ENCODE measurements at places on chromosomes 2 and 18.

DNA sequence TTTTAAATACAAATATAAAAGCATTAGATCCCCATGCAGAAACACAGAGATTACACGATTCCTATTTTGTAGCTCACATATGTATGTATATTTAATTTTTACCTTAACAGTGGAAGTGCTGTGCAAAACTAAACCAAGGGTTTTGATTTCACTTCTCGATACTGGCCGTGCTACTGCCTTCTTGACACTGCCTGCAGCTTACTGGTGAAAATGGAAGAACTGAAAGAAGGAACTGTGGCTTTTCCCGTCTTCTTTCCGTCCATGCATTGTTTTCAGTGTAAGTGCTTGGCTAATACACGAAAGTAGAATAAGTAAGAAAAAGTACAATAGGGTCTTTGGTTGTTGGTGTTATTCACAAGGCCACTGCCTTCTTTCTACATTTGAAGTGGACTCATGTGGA lies 129.5 kb downstream of the NDUFA10 start:
- DNase-seq = no peak

DNA sequence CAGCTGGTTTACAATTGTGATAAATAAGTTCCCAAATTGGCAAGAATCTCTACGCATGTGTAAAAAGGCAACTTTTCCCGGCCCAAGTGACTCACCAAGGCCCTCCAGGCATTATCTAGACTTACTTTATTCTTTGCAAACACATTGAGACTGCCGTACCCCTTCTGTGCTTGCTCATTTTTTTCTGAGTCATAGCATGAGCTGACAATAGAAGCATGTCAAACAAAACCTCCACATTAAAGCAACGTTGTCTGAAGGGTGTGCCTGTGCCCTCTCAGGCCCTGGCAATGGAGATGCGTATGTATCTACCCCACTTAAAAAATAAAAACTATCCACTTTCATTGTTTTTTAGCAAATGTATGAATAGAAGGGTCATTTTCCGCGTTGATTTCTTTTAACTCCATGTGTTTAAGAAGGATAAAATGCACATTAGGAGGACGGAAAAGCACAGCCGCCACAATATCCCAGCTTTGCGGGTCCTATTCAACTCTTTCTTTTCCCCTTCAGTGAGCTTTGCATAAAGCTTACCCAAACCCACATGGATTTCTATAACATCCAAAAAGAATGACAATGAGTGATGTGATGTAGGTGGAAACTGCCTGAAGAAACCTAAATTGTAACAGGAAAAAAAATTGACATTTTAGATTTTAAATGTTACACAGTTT lies 298.2 kb downstream of the CDCA7 start:
- no peak for DNase-seq

DNA sequence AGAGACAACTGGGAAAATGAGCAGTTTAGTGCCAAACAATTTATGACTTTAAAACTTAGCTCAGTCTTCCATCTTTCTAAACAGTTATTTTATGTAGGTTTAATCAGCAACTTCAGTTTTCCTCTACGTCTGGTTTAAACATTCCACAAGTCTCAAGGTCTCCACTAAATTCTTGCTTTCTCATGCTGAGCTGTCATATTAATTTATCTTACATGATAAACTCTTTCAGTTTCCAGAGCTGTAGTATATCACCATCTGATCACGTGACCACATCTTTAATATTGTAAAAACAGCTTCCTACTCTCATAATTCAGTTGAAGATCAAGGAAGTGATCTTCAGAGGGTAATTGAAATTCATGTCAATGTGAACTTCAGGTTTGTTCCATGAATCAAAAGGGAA lies 158.6 kb downstream of the ZNF804A start:
- no peak for DNase-seq

- no peak for DNase-seq
Measured at GRCh38 chr18:58937887-58938267, 73.2 kb downstream of the ZNF532 start.

DNA sequence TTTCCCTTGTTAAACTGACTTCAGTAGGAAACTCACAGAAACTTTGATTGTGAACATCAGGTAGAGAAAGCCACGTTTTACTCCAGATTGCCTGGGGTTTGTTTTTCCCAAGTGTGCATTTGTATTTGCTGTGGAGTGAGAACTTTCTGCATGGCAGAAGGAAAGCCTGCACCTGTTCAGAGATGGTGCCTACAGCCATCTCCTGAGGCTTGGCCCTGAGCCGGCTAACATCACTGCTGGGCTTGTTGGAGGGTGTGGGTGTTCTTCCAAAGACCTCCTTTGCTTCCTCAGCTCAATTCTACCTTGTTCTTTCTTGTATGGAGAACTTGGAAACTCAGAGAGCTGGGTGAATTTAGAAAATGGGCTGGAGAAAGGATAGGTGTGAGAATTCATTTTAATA lies 16.1 kb downstream of the KCNS3 start:
- no peak for DNase-seq

- DNase-seq = no peak
Measured at GRCh38 chr18:21215490-21215889, 26.5 kb upstream of the GREB1L start.

DNA sequence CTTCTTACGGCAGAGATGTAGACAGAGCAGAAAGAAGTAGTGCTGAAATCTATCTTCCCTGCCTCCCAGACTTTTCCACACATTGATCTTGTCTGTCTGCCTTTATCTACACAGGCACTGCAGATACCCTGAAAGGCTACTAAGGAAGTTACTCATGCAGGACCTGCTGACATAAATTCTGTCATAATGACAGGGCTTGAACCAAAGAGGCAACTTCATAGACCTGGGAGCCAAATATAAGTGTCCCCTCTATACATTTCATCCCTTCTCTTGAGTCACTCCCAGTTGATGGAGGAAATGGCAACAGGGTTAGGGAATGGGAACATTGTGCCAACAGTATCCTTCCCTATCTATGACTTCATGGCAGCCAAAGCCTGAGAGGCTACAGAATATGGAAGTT lies 157.5 kb downstream of the TNS1 start:
- DNase-seq = no peak

DNA sequence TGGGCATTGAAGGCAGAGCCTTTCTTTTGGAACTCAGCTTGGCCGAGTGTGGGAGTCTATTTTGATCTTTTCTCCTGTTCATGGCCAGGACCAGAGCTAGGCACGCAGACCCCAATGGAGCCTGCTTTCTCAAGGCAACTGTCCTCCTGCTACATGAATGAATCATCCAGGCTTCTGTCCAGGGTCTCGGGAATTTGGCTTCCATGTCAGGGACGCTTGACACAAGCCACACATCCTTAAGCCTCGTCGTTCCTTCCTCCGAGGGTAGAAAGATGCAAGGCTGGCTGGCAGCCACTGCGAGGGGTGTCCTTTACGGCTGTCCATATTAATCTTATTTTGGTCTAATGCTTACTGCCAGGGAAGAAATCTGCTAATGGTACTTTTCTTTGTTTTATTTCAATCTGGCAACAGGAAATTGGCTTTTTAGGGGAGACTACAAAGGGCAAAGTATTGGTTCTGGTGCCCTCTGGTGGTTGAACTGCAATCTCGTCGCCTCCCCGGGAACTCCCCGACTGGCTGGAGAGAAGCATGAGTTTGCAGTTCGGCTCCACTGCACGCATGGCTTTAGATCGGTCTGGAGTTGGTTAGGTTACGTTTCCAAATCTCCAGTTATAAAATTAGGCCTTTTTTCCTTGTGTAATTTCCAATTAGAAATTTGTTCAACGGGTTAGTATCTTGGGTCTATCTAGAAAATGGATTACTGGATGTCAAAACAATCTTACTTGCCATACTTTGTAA lies 135.2 kb downstream of the ALPK2 start:
- peak; percentile 30 for DNase-seq

- DNase-seq = no peak
Measured at GRCh38 chr2:218065239-218066006, 3.6 kb upstream of the RUFY4 start.

GRCh38 chr18:1585881-1586488 lies 681.3 kb downstream of the ADCYAP1 start:
- DNase-seq = no peak

- peak; percentile 21 for DNase-seq
Measured at GRCh38 chr2:84939426-84940087, 31.4 kb upstream of the KCMF1 start.

DNA sequence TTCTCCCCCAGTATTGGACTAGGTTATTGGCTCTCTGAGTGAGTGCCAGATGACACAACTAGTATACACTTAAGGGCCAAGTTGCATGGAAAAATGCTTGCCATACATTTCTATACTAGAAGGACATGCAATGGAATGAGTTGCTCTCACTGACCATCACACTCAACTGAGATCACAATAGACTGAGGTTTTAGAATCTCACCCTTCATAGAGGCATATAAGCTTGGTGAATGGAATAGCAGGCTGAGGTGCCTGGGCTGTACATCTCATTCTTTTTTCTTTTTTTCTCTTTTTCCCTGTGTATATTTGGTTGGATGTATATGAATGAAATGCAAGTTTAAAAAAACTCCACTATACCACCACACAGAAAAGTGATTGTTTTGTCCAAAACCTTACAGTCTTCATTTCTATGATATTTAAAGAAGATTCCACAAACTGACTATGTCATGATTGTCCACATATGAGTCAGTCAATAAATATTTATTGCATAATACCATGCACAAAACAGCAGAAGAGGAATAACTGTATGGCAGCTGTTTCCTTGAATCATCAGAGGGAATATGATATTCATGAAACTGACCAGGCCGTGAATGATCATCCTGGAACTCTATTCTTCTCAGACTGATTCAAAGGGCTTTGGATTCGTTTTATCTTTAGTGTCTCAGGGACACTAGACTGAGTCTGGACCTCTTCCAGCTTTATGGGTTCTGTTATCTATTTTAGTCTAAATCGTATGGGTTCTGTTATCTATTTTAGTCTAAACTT lies 122.6 kb upstream of the STK17B start:
- DNase-seq = no peak

DNA sequence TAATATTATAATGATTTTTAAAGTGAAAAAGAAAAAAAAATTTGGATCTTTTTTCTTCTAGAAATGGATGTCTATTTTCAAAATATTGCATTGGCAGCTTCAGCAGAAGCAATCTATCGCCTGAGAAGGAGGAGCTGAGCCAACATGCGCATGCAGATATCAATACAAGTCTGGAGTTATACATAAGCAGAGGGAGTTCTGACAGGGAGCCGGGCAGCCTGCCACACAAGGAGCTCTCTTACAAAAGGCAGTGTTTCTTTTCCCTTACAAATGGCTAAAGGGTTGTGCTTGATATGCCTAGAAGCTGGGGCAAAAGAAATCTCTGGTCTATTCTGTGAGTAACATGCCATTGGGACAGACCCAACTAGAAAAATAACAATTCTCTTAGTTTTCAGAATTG lies 291.9 kb upstream of the TRIB2 start:
- DNase-seq = no peak

GRCh38 chr2:218005028-218005427 lies 2.2 kb upstream of the TNS1 start:
- no peak for DNase-seq

DNA sequence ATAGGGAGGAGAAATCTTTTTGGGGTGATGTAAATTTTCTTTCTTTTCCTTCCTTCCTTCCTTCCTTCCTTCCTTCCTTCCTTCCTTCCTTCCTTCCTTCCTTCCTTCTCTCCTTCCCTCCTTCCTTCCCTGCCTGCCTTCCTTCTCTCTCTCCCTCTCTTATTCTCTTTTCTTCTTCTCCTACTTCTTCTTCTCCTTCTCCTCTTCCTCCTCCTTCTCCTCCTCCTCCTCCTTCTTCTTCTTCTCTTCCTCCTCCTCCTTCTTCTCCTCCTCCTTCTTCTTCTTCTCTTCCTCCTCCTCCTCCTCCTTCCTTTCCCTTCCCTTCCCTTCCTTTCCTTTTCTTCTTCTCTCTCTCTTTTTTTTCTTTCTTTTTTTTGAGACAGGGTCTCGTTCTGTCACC lies 59.9 kb downstream of the MYOM1 start:
- DNase-seq = no peak

- DNase-seq = no peak
Measured at GRCh38 chr2:174776223-174776622, 12.0 kb upstream of the CHRNA1 start.

- DNase-seq = no peak
Measured at GRCh38 chr2:191158193-191158592, 7.4 kb upstream of the STAT4 start.

DNA sequence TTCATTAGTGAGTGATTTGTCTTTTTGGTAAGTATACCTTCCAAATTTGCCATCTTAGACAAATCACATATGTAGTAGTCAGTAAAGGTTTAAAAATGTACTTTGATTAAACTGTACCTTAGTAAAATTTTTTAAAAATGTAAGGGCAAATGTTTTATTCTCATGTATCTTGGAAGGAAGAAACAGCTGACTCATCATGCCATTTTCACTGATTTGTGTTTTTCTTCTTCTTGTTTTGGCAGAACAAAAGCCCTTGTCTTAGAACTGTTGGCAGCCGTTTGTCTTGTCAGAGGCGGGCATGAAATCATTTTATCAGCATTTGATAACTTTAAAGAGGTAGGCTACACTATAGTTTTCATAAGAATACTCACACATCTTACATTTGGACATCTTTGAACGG lies 136.5 kb downstream of the PRPF40A start:
- no peak for DNase-seq

DNA sequence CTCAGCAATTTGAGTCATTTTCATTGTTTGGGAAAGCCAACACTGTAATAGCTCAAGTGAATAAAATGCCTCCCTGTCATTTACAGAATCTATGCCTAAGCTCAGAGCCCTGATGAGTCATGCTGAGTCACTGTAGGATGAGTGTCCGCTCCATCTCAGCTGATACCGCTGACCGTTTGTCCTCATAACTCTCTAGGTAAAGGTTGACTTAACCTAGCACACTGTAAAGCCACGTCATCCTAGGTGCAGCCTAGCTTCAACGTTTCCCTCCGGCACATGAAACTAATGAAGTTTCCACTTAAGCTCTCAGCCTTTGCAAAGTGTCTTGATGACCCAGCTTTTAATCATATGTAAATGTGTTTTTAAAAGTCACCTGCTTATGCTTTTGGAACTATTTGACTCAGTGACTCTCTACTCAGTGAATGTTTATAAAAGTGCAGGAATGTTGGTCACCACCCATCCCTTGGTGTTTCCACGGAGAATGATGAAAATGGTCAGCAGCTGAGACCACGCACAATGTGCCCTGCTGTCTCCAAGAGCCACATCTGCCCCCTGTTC lies 154.0 kb downstream of the PMAIP1 start:
- DNase-seq = no peak

DNA sequence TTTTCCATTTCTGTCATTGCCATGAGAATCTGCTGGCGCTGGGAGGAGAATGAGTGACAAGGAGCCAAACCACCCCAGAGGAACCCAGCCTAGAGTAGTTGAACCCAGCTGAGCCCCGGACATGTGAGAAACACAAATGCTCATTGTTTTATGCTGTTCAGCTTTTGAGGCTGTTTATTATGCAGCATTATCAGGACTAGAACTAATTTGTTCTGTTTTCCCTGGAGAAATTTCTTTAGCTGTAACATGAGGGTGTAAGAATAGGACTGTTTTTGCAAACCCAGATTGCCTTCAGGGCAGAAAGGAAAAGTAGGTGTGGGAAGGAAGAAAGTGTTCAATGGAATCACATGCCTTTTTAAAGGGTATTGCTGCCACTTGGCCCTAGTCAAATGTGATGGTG lies 28.5 kb upstream of the DOCK10 start:
- no peak for DNase-seq
